ENCODE measurements at places on chromosomes 3 and 15.
A peak's percentile ranks its signal among the peaks of the same experiment; 100 is the strongest.

GRCh38 chr15:43194795-43195194 lies 9.6 kb downstream of the CCNDBP1 start:
- DNase-seq, result no peak

GRCh38 chr15:42365921-42366550 lies 6.7 kb downstream of the CAPN3 start:
- no peak for DNase-seq

GRCh38 chr3:124850633-124851032 lies 36.5 kb downstream of the ITGB5 start:
- no peak for DNase-seq

GRCh38 chr3:35789042-35789831 lies 149.9 kb downstream of the ARPP21 start:
- DNase-seq, result no peak

DNA sequence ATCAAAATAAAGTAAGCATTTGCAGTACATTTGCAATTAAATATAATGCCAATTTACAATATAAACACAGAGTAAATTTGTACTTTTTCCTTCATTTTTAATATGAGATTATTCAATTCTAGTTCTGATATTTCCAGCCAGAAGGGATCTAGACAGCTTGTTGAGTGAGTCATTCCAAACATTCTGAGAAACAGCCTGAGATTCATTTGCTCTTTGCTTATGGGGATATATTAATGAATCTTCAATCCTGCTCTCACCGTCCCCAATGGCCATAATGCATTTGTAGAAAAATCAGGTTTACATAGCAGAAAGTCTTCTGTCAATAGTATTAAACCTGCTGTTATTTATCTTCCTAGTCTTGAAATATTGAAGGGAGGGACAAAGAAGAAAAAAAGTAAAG lies 554.2 kb downstream of the TUSC7 start:
- DNase-seq, result no peak

DNA sequence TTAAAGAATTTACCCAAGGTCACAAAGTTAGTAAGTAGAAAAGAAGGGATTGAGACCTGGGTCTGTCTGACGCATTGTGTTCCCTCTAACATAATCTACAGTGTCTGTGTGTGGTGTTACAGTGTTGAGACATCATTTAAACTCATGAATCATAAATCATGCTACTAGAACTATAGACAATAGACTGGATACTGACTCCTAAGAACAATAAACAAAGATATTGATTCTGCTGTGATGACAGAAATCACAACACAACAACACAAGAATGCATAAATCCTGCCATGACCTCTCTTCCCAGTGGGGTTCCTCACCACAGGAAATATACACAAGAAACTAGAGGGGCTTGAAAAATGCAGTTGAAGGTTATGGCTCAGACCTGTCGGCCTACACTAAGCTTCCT lies 44.3 kb downstream of the TRIM69 start:
- DNase-seq, result no peak

GRCh38 chr3:187590861-187591576 lies 79.2 kb downstream of the SST start:
- DNase-seq, result no peak

DNA sequence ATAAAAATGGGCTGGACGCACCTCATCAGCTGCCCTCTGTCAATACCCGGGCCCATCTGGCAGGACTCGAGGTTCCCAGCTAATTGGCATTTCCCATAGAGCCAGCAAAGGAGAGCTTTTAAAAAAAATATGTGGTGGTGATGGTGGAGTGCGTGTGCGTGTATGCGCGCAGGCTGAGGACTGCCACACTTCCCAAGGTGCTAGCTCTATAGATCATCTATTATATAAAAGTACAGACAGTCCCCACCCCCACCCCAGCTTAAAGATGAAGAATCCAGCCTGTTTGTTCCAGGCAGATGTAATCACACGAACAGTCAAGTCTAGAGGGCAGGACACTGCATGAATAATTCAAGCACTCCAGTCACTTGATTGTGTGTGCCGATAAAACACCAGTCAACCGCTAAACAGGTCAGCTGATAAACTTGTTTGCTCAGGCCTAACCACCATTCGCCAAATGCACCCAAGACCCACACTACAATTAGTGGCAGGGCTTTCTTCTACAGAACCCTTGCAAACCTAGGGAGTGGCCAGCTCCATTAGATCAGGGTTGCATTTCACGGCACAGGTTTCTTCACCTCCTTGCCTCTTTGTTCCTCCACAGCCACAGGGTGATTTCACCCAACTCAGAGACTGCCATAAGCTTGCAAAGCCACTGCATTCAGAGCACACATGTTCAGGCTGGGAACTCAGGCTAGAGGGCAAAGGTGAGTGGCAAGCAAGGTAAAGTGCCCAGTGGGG lies 5.8 kb downstream of the TLE3 start:
- DNase-seq, result no peak

DNA sequence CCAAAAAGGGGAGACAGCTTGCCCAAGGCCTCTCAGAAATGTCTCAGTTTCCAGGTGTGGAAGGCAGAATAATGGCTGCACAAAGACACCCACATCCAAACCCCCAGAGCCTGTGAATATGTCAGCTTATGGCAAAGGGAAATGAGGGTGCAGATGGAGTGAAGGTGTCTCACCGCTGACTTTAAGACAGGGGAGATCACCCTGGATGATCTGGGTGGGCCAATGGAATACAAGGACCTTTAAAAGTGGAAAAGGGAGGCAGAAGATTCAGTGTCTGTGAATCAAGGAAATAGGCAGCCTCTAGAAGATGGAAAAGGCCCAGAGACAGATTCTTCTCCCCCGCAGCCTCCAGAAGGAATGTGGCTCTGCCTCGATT lies 48.8 kb upstream of the ATP2B2 start:
- DNase-seq, result no peak

GRCh38 chr3:189249987-189250386 lies 78.2 kb downstream of the TPRG1 start:
- no peak for DNase-seq

DNA sequence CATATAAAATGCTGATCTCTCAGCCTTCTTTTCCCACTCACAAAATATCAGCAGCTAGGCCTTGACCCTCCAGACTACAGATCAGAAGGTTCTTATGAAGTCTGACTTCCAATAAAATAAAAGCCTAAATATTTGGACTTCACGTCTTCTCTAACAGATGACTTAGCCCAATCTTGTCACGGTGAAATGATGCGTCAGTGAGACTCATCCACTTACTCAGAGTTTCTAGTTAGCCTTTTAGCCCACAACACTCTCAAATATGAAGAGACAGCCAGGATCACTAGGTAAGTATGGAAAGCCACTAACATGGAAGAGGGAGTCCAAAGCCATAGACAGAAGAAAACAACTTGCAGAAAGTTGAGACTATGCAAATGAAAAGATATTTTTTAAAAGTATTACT lies 601.2 kb downstream of the PYDC2 start:
- no peak for DNase-seq

GRCh38 chr3:114294940-114295480 lies 1.2 kb downstream of the TIGIT start:
- DNase-seq, result no peak

GRCh38 chr3:97990624-97991292 lies 18.5 kb upstream of the RIOX2 start:
- DNase-seq, result no peak

GRCh38 chr3:146178006-146178689 lies 17.2 kb upstream of the PLOD2 start:
- DNase-seq, result no peak

- no peak for DNase-seq
These were observed 303.3 kb upstream of the ATP10A start for GRCh38 chr15:26166429-26166828.

DNA sequence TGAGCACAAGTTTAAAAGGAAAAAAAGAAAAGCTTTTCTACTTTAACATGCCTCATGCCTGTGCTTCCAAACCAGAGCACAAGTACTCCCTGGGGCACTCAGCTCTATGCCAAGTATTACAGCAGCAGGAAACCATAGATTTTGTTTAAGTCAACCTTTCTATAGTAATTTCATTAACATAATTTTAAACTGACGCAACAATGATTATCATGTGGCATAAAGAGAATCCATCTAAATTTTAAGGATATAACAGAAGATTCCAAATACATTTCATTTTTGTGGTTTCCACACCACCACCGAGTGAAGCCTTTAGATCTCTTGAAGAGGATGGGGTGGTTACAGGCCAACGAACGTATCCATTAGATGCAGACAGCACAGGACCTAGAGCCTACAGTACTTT lies 112.1 kb downstream of the TNIK start:
- DNase-seq, result no peak

DNA sequence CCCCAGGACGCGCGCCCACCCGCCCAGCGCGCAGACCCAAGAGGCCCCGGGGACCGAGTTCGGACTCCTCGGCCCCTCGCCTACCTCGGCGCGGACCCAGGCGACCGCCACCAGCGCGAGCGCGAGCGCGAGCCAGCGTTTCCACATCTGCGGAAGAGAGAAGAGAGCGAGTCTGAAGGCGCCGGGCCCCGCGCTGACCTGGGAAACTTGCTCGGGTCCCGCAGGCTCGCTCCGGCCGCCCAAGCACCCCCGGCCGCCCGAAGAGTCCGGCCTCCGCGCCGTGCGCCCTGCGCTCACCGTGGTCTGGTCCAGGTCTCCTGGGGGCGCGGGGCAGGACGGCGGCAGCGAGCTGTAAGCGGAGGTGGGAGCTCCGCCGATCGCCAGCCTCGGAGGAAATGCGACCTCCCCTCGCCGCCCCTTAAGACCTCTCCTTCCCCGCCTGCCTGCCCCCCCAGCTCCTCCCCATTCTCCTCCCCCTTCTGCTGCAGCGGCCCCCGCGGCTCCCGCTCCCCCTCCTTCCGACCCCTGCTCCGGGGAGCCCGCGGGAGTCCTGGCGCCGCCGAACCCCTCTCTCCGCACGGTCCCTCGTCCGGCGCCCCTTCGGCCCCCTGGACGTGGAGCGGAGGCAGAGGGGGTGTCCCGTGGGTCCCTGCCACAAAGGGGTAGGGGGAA lies at the start of gene FSTL1:
Gene FSTL1, minus strand, starts transcription at position 393 of the 672 bp plus-strand sequence. Its CDS starts 246 bp downstream, at position 147.
- DNase-seq, result no peak

GRCh38 chr3:50245831-50246516 lies 10.0 kb downstream of the GNAI2 start:
- peak; percentile 91 for DNase-seq

DNA sequence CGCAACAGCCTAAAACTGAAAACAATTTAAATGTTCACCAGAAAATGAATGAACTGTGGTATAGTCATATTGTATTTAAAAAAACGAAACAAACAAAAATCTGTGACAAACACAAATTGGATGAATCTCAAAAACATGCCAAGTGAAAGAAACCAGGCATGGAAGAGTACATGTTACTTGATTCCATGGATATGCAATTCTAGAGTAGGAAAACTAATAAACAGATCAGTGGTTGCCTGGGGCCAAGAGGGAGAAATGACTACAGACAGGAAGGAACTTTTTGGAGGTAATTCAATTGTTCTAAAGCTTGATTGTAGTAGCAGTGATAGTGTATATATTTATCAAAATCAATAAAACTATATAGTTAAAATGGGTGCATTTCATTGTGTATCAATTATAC lies 16.8 kb downstream of the UBE3A start:
- DNase-seq, result no peak

DNA sequence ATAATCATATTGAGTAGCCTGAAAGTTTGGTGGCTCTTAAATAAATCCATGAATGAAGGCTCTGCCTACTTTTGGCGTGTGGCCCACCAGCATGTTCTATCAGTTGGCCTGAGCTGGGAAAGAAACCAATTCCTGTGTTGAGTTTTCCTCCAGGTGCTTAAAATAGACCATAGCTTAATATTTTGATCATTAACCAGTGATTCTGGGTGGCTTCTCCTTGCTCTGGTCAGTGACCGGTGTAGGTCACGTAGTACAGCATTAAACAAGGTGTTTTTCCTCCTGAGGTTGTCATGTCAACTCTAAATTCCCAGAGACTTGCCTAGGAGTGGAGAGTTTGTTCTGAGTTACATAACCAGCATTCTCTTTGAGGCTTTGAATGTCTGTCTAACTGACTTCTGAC lies 1.3 kb downstream of the HHLA2 start:
- no peak for DNase-seq

DNA sequence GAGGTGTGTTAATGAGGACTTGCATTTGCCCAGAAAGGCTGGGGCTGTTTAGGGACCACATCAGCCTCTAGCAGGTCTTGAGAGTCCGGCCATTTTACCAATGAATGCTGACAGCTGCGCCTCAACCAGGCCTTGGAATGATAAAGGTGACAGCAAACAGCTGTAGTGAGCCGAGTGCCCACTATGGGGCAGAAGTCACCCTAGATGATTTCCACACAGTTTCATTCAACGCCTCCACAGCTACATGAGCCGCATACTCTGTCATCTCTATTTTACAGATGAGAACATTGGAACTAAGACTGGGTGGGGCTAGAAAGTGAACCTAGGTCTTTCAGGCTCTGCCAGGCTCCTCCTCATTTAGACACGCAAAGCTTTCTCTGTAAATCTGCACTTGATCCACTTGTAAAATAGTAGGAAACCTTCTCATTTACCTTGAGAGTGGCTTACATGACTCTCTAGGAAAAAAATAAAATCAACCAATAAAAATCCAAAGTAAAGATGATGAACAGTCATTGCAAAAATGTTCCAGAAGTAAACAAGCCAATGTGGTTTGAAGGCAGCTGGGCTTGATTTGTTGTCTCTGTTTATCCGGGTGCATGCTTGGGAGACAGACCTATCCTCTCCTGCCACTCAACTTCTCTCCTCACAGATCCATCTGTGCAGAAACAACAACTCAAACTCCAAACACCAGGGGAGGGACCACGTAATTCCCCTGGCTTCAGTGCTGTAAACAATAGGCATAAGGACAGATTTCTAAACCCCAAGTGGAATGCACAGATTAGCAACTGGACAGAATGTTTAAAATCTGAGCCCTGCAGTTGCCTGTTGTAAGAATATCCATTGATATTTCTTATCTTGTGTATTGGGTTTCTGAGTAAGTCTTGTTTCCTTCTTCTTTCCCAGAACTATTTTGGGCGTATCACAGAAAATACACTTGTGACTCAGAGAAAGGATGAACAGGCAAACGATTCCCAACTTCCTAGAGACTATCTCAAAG lies 31.5 kb upstream of the LDHAL6B start:
- no peak for DNase-seq

GRCh38 chr3:51966016-51966415 lies 1.2 kb downstream of the PCBP4 start:
- DNase-seq, result no peak

DNA sequence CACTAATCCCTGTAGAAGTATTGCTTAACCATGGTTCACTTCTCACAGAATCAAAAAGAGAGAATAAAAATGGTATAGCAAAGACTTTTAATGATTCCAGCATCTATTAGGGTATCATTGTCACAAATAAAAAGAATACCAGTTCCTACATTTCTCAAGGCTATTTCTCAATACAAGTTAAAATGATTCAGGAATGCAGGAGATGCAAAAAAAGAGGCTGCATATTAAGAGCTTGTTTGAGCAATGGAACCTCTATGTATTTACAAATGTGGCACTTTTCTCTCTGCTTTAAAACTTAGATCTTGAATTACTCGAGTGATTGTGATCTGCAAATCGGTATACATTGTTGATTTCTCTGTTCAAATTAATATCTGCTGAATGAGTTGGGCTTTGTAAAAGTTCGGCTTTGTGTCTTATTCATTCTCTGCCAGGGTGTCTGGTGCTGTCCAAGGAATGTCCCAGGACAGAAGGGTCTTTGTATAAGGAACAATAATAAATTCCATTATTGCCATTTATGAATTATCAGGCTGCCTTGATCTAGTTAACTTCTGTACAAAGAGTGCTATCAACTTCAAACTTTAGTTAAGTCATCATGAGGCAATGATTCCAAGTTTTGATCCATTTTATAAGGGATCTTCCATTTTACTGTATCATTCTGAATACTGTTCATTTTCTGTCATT lies 364.2 kb downstream of the RBMS3 start:
- DNase-seq, result no peak

Data from activated CD4-positive, alpha-beta T cell treated with anti-CD3 and anti-CD28 coated beads for 1 hour (primary cell).